Putamen (tissue), 1 donor: ENCODE measurements at places on chromosomes 5 and 9.

- DNase-seq: no peak
Measured at GRCh38 chr5:72064801-72065570, 42.3 kb upstream of the MAP1B start.

DNA sequence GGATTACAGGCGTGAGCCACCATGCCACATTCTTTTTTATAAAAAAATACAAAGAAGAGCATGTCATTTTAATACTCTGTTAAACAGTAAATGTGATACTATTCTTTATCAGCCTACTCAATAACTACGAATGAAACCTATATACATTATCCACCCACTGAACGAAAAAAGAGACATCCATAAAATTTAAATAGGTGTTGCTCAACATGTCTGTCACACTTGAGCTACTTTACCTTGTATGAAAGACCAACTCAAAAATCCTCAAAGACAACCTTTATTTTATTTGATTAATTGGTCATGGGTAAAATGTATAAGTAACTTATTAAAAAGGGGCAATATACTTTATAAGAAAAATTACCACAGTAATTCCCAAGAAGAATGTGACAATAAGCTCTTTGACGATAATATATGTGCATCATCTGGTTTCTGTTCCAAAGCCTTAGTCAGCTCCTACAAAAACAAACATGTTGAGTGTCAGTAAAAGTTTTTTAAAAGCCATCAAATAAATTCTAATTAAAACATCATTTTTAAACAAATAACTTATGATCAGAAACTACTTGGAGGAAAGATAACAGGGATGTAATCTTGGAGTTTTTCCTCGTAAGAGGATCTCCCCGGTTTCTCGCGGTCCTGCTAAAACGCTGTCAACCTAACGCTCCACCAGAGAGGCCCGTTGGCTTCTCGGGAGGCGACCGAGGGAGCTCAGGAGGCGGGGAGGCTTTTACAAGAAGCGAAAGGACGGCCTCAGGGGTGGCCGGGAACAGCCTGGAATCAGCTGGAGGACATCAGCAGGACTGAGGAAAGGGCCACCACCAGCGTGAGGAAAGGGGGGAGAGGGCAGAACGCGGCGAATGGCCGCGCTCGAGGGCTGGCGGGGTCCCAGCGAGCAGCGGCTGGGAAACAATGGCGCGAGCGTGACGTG, 13.5 kb upstream of the ANKRD18B start:
- DNase-seq: peak; percentile 59

- DNase-seq: no peak
Measured at GRCh38 chr5:29157975-29158374, 2035.5 kb upstream of the CDH6 start.

DNA sequence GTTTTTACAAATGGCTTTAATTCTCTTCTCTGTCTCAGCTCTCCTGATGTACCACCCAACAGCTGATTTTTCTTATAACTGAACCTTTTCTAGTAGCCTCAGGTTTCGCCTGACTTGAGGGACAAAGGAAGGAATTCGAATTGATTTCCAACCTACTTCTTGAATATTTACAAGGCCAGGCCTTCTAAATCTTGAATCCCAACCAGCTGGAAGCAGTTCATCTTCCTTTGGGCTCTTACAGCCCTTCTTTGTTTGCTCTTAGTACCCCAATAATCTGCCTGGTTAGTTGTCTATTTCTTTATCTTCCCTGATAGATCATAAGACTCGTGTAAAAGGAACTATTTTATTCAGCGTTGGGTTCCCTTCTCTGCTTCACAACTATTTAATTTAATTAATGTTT, 95.9 kb downstream of the NLN start:
- no peak for DNase-seq

GRCh38 chr9:131076347-131077195, 19.8 kb upstream of the AIF1L start:
- no peak for DNase-seq
